Karpas-422 (cell line): ENCODE measurements at places on chromosomes 11 and 22.

GRCh38 chr22:38490915-38491314 lies 15.2 kb downstream of the DDX17 start:
- DNase-seq = no peak

- DNase-seq = no peak
These were observed 3.7 kb downstream of the RPS3 start for GRCh38 chr11:75403037-75403436.

GRCh38 chr11:132264616-132265015 lies 894.2 kb downstream of the NTM start:
- no peak for DNase-seq

- no peak for DNase-seq
These were observed 61.1 kb upstream of the TNRC6B start for GRCh38 chr22:40116496-40117200.

GRCh38 chr11:76062733-76063132 lies 143.6 kb downstream of the WNT11 start:
- DNase-seq = no peak

DNA sequence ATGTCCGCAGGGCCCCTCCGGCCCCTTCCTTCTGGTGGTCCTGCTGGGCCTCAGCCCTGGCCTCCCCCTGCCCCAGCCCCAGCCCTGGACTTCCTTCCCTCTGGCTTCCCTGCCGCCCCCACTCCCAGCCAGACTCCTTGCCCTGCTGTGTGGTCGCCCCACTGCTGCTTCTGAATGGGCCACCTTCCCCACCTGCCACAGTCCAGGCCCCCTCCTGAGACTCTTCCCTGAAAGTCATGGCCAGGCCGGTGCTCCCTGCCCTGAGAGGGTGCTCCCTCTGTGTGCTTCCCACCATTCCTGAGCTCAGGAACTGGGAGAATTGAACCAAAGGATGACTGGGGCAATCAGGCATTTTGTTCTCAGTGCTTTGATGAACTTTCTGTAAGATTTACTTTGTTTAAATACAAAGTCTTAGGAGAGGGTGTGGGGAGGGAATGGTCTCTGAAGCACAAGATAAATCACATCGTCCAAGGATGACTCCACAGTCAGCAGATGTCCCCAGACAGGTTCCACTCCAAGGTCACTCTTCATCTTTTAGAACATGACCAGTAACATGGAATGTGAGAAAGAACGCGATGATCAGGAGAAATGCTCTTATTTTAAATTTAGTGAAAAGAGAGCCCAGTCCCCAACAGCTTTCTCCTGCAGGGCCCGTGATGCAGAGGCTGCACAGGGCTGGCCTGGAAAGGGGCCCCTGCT lies 774 bp downstream of the APOBEC3D start:
- peak; percentile 37 for DNase-seq

DNA sequence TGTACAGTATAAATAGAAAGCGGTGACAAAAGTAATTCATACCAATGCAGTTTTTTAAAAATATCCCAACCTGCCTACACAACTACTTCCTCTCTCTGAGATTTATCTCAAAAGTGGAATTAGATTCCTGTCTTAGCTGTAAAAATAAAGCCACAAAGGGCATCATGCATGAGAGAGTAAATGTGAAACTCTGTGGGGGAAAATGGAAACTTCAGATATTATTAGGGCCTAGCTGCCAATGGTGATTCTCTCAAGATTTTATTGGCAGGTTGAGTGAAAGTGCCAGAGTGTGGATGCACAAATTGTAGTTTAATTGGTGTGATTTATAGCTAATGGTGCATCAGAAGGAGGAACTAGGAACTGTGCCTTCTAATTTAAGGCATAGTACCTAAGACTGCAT lies 356.9 kb upstream of the CCDC90B start:
- DNase-seq = no peak

DNA sequence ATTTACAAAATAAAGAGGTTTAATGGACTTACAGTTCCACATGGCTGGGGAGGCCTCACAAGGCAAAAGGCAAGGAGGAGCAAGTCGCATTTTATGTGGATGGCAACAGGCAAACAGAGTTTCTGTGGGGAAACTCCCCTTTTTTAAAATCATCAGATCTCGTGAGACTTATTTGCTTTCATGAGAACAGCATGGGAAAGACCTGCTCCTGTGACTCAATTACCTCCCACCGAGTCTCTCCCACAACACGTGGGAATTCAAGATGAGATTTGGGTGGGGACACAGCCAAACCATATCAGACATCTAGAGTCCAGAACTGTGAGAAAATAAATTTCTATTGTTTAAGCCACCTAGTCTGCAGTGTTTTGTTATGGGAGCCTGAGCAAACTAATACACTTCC lies 80.8 kb downstream of the ME3 start:
- DNase-seq = no peak

- no peak for DNase-seq
These were observed 47.0 kb downstream of the TNRC6B start for GRCh38 chr22:40224702-40225101.
